NB4 (cell line): ENCODE measurements at places on chromosomes 1 and 21.
A peak's percentile ranks its signal among the peaks of the same experiment; 100 is the strongest.

GRCh38 chr1:24416666-24417391, 1.2 kb downstream of the NIPAL3 start:
- peak; percentile 42 for DNase-seq

GRCh38 chr1:105686874-105687690, 1369.4 kb upstream of the PRMT6 start:
- DNase-seq = no peak

GRCh38 chr1:9737057-9737456, 85.5 kb downstream of the PIK3CD start:
- no peak for DNase-seq

GRCh38 chr1:112172294-112172882, 182.9 kb upstream of the KCND3 start:
- peak; percentile 63 for DNase-seq

DNA sequence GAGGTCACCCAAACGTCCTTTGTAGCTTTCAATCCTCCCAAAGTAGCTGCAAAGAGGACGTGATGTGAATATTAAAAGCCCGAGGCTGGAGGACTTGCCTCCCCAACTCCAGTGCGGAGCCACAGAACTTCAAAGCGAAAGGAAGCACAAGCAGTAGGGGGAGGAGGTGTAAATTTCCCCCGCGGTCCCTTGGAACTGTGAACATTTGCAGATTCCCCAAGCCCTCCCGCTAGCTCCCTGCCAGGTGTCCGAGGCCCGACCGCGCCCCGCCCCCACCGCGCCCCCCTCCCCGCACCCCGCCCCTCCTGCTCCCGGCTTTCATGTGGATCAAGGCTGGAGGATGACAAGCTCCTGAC, 41.5 kb upstream of the HAO2 start:
- DNase-seq = no peak

GRCh38 chr1:245466261-245466660, 311.5 kb downstream of the KIF26B start:
- no peak for DNase-seq

DNA sequence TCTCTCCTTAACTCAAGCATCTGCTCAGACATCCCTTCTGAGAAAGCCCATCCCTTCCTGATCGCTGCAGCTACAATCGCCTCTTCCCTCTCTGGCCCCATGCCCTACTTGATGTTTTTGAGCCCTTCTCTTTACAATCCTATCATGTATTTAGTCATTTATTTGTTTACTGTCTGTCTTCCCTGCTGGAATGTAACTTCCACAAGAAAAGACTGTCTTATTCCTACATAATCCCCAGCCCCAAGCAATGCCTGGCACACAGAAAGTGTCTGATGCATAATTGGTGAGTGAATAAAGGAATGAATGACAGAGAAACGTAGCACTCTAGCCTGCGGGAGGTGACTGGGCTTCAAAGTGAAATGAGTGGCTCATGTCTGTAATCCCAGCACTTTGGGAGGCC, 25.4 kb downstream of the ECE1 start:
- no peak for DNase-seq

- no peak for DNase-seq
Observed at GRCh38 chr1:61839679-61840078, 97.4 kb downstream of the PATJ start.

DNA sequence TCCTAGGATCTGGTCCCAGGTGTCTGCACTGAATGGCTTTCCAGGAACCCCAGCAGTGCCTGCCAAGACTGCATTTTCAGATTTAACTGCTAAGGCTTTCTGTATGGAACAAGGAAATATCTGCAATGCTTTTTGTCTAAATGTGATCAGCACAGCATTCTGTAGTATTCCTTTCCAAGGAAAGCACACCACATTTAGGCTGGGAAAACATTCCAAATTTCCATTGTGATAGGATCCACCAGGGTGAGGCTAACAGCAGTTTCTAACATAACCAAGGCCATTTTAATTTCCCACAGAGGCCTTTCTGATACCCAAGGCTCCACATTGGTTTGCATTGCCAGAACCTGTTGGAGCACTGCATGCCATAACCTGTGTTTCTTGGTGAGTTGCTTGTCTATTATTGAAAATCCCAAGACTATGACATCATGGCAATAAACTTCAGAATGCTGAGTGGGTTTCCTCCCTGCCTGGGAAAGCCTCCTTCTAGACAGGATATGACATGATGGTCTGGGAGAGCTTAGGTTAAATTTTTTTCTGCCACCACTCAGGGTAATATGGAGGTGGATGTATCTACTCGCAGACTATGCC, 23.3 kb upstream of the PTGFRN start:
- no peak for DNase-seq
